ENCODE measurements at places on chromosomes 1 and 21. TPM values are rescaled to one million over a fixed set of nuclear protein-coding genes. Genes with fewer than 3 reads are reported as not detected.
A peak's percentile ranks its signal among the peaks of the same experiment; 100 is the strongest.

The AQP10 gene
- not detected for total RNA-seq

The SELL gene
- 1.2 TPM for total RNA-seq

The TRIM58 gene
- 46.9 TPM for total RNA-seq

GRCh38 chr1:193313354-193314140 lies 127.1 kb upstream of the B3GALT2 start:
- no peaks in the 10 kb centered on the region for H3K36me3 ChIP-seq
- no peaks in the 10 kb centered on the region for H3K4me1 ChIP-seq
- H3K27me3 ChIP-seq, result no peaks in the 10 kb centered on the region
- H3K27ac ChIP-seq, result no peak overlapping the region
- DNase-seq, result no peak

DNA sequence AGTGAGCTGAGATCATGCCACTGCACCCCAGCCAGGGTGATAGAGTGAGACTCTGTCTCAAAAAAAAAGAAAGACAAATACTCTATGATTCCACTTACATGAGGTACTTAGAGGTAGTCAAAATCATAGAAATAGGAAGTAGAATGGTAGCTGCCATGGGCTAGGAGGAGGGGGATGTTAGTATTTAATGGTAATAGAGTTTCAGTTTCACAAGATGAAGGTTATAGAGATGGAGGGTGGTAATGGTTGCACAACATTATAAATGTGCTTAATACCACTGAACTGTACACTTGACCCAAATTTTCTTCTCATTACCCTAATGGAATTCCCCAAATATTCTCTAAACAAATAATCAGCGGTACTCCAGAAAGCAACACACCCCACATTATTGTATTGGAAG lies 12.8 kb downstream of the EIF2B3 start:
- H3K36me3 ChIP-seq, result peaks cover 15% of the 10 kb centered on the region
- H3K4me3 ChIP-seq, result no peak overlapping the region
- no peak overlapping the region for H3K27ac ChIP-seq
- H3K27me3 ChIP-seq, result no peaks in the 10 kb centered on the region
- DNase-seq, result no peak

DNA sequence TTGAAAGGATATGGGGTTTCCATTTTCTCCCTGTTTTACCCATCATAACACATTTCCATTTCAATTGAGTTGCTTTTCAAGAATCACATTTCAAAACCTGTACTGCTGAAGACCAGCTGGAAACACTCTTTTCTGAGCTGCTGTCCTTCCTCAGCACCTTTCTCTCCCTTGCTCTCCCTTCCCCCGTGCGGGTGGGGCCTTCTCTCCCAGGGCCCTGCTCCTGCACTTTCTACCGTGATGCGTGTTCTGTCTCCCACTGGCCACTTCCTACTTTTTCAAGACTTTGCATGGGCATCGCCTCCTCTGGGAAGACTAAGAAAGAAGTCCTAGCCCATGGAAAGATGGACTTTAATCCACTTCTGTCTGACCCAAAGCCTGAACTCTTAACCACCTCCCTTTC lies 390.4 kb downstream of the PTPRU start:
- H3K36me3 ChIP-seq, result no peaks in the 10 kb centered on the region
- H3K27me3 ChIP-seq, result no peaks in the 10 kb centered on the region
- no peak overlapping the region for H3K27ac ChIP-seq
- no peak for DNase-seq
- H3K4me1 ChIP-seq, result no peaks in the 10 kb centered on the region

DNA sequence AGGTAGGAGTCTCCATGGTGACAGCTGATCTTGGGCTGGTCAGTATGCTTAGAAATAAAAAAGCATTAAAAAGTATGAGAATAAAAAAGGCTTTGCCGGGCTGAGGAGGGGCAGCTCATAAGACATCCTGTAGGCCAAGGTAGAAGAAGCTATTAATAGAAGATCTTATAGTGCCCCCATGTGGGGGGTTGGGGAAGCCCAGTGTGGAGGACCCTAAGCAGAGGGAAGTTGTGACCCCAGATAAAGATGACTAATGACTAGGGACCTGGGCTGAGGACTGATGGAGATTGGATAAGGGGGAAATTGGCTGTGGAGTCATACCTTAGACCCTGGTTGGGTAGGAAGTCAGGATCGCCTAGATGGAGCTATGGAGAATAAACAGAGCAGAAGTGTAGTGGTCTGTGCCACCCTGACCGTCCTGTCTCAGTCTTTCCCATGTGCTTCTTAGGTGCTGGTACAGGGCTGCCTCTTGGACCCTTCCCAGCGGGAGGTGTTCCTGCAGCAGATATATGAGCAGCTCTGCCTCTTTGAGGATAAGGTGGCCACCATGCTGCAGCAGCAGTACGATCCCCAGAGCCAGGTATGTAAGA lies 25.0 kb downstream of the SZT2 start:
- peaks cover 14% of the 10 kb centered on the region for H3K36me3 ChIP-seq
- no peak overlapping the region for H3K27ac ChIP-seq
- H3K4me1 ChIP-seq, result no peaks in the 10 kb centered on the region
- peak; percentile 75 for DNase-seq
- H3K4me3 ChIP-seq, result no peak overlapping the region

DNA sequence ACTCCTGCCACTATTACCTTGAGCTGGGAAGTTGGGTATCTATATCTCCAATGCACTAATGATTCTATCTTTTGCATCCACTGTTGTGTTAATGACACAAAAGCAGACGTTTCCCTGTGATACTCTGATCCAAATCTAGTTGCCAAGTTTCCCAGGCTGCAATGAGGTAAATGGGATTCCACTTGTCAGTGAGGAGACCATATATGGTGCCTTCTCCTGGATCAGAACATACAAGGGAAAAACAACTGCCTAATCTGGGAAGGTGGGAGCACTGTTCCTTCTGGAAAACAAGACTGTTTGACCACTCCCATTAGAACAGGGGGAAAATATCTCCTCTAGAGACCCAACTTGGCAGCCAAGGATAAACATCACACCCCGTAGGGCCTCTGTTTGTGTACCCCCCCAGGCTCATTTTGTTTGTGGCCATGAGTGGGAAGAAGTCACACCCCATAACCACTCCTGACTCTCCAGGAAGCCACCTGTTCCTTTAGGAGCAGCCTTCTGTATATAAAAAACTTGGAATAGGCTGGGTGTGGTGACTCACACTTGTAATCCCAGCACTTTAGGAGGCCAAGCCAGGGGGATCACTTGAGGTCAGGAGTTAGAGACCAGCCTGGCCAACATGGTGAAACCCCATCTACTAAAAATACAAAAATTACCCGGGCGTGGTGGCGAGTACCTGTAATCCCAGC lies 28.5 kb upstream of the SLC6A9 start:
- H3K4me1 ChIP-seq, result peaks cover 20% of the 10 kb centered on the region
- no peak overlapping the region for H3K4me3 ChIP-seq
- H3K27me3 ChIP-seq, result no peaks in the 10 kb centered on the region
- peak; percentile 64 for DNase-seq
- no peaks in the 10 kb centered on the region for H3K36me3 ChIP-seq
- peak overlapping the region; percentile 1 for H3K27ac ChIP-seq

DNA sequence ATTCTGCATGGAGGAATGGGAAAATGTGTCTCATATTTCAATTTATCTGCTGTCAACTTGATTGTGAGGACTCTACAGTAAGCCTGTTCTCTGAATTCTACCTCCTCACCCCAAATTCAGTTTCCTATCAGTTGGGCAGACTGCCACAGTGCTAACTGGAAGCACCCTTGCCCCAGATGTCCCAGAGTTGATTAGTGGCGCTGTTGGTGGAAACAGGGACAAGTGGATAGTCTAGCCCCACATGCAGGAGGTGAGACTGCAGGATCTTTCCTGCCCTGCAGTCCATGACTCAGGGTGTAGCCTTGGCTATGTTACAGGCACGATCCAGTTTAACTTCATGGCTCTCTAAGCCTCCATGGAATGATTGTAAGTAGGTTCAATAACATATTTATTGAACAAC lies 22.1 kb downstream of the ADAM30 start:
- H3K27ac ChIP-seq, result peak overlapping the region; percentile 2
- no peak overlapping the region for H3K4me3 ChIP-seq
- peaks cover 17% of the 10 kb centered on the region for H3K4me1 ChIP-seq
- no peaks in the 10 kb centered on the region for H3K36me3 ChIP-seq
- DNase-seq, result peak; percentile 6

DNA sequence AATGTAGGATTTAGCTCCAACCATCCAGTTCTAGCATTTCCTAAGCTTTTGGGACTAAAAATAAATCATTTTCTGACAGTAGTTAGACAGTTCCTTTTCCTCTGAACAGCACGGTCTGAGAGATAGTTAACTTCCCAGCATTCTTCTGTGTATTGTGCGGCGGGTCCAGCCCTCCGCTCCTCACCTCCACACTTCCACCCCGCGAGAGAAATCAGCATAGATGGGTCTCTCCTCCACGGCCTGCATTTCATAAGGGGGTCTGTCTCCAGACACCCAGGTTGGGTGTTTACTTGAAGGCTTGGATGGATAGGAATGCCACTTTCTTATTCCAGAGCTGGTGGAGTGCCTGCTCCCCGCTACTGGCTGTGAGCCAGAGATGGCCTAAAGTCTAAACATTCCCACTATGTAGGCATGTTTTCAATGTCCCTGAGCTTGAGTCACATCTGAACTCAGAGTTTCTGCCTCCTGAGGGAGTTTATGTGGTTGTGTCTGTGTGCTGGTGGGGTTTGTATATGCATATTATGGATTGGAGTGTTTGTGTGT lies 38.0 kb upstream of the PPP2R5A start:
- H3K36me3 ChIP-seq, result no peaks in the 10 kb centered on the region
- H3K27me3 ChIP-seq, result no peaks in the 10 kb centered on the region
- H3K4me1 ChIP-seq, result no peaks in the 10 kb centered on the region
- no peak overlapping the region for H3K27ac ChIP-seq
- H3K4me3 ChIP-seq, result no peak overlapping the region

GRCh38 chr1:172162236-172162635 lies 258.2 kb upstream of the C1orf105 start:
- no peak overlapping the region for H3K27ac ChIP-seq
- H3K4me1 ChIP-seq, result no peaks in the 10 kb centered on the region
- no peaks in the 10 kb centered on the region for H3K36me3 ChIP-seq
- no peak overlapping the region for H3K4me3 ChIP-seq
- no peaks in the 10 kb centered on the region for H3K27me3 ChIP-seq
- DNase-seq, result no peak

DNA sequence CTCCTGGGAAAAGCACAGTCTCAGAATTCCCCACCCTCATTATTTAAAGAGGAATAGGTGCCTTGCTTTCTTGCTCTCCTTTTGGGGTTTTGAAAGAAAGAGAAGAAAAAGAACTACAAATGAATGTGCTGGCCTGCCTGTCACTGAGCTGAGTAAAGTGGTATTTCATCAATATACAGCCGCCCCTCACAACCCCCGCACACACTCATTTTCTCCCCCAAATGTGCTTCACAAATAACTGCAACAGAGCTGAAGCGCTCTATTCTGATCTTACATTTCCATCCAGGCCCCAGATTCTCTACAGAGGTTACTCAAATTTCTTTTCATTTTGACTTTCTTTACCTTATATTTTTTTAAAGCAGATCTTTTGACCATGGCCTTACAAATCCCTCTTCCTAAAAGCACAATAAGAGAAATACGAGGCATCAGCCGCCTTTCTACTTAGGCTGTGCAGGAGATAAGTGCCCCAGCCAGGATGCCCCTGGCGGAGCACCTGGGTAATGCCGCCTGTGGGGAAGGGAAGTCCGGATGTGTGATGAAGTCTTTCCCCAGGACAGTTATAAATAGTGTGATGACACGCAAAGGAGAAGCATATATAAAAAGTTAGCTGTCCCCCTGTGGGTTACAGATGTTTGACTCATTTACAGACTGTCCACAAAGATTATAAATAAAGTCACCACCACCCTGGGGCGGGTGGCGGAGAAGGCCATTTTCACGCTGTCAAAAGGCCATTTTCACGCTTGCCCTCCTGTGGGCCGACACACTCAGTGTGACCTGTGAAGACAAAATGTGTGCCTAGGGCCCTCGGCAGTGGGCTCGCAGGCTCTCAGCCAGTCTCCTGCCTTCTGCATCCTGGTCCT lies 6.5 kb downstream of the KCNN3 start:
- H3K4me3 ChIP-seq, result no peak overlapping the region
- peaks cover 16% of the 10 kb centered on the region for H3K4me1 ChIP-seq

- H3K27ac ChIP-seq, result no peak overlapping the region
- H3K4me1 ChIP-seq, result no peaks in the 10 kb centered on the region
- no peak overlapping the region for H3K4me3 ChIP-seq
- no peaks in the 10 kb centered on the region for H3K36me3 ChIP-seq
- H3K27me3 ChIP-seq, result peaks cover 88% of the 10 kb centered on the region
- no peak for DNase-seq
These were observed 147.8 kb downstream of the ADGRL2 start for GRCh38 chr1:81948495-81948894.

GRCh38 chr1:157490467-157491165 lies 61.7 kb downstream of the FCRL5 start:
- H3K4me3 ChIP-seq, result no peak overlapping the region
- DNase-seq, result peak; percentile 86
- no peaks in the 10 kb centered on the region for H3K4me1 ChIP-seq
- no peak overlapping the region for H3K27ac ChIP-seq
- no peaks in the 10 kb centered on the region for H3K36me3 ChIP-seq

DNA sequence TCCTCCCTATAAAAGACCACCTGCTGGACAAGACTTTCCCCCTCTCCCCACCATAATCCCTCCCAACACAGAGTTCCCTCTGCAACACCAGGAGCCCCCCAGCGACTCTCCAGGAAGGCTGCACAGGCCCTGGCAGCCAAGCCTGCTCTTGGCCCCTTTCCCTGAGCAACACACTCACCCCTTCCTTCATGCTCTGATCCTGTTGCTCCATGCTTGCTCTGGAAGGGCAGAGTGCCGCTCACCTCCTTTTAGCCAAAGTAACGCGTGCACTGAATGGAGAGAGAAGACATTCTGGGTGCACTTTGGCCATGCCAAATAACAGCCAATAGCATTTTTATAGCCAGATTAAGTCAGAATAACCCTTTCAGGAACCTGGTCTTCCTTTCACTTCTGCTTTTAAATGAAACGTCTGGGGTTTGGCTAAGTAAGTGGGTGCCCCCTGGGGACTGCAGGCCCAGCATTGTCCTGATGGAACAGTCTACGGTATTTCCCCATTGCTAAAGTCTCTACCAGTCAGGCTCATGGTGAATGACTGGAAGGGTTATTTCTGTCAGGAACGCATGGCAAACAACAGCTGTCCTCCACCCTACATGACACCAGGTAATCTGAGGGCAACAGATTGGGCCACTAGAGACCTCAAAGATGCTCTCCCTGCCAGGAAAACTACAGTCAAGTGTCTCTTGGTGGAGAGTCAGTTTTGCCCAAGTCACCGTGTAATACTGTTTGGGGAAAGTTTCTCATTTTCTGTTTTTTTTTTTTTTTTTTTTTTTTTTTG lies at the start of gene SLC2A5:
TSS of gene SLC2A5 (minus strand) at position 310 of the 775 bp plus-strand sequence. CDS start at position 211, 99 bp downstream.
- no peak within 1 kb of the TSS for H3K27ac ChIP-seq
- peaks cover 7% of the 10 kb centered on the region for H3K4me1 ChIP-seq
- DNase-seq, result no peak

DNA sequence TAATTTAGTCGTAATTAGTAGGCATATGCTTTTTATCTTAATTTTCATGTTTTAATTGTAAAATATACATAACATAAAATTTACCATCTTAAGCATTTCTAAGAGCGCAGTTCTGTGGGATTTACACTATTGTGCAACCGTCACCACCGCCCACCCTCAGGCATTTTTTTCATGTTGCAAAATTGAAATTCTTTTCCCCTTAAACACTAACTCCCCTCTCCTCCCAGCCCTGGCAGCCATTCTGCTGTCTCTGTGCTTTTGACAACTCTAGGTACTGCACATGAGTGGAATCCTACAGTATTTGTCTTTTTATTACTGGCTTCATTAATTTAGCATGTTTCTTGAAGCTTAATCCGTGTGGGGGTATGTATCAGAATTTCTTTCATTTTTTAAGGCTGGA lies 7.8 kb downstream of the PIK3CD start:
- H3K27me3 ChIP-seq, result no peaks in the 10 kb centered on the region
- peak; percentile 10 for DNase-seq
- no peak overlapping the region for H3K4me3 ChIP-seq
- H3K4me1 ChIP-seq, result no peaks in the 10 kb centered on the region

GRCh38 chr21:38267136-38267755 lies 10.5 kb downstream of the KCNJ15 start:
- peak overlapping the region; percentile 47 for H3K27ac ChIP-seq
- no peak for DNase-seq
- no peaks in the 10 kb centered on the region for H3K36me3 ChIP-seq
- H3K27me3 ChIP-seq, result no peaks in the 10 kb centered on the region
